ENCODE measurements at places on chromosomes 3 and 15. TPM values are rescaled to one million over a fixed set of nuclear protein-coding genes. Genes with fewer than 3 reads are reported as not detected.

TMEM212 gene
- not detected for total RNA-seq

MESP2 gene
- not detected for total RNA-seq

A4GNT gene
- total RNA-seq = 5.4 TPM

TRANK1 gene
- total RNA-seq = 5.3 TPM

SAXO2 gene
- not detected for total RNA-seq

EHD4 gene
- total RNA-seq = 20.4 TPM

EPHA3 gene
- total RNA-seq = 5.5 TPM

KNG1 gene
- not detected for total RNA-seq

GADL1 gene
- total RNA-seq = not detected

LYZL4 gene
- not detected for total RNA-seq

DNA sequence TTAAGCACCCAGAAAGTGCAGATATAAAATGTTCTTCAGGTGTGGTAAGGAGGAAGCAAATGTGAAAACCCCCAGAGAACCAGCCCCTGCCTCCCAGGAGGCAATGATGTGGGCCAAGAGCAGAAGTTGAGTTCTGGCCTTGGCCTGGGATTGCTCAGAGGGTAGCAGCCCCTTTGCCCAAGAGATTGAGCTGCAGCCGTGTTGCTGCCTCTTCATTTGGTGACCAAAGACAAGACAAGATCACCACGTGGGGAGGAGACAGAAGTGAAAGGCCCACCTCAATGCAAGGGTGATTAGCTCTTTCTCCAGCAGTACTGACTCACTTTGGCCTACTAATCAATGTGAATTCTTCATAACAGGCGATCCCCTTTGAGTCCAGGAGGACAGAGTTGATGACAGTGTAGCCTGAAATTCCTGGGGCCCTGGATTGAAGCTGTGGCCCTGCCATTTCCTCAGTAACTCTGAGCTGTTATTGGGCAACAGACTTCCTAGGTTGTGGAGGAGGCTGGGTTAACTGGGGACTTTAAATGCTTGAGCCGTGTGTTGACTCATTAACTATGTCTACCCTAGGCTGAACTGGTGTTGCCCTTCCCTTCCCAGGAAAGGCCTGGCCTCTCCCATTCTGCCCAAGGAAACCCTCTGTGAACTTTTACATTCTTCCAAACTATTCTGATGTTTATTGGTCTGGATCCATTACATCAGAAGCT lies 86.5 kb downstream of the ST6GAL1 start:
- H3K27me3 ChIP-seq = no peaks in the 10 kb centered on the region
- H3K27ac ChIP-seq = no peak overlapping the region
- no peak overlapping the region for H3K4me3 ChIP-seq
- H3K36me3 ChIP-seq = no peaks in the 10 kb centered on the region

GRCh38 chr3:32699429-32699828 lies 14.4 kb downstream of the CNOT10 start:
- no peaks in the 10 kb centered on the region for H3K4me1 ChIP-seq
- H3K27me3 ChIP-seq = no peaks in the 10 kb centered on the region
- H3K4me3 ChIP-seq = no peak overlapping the region

DNA sequence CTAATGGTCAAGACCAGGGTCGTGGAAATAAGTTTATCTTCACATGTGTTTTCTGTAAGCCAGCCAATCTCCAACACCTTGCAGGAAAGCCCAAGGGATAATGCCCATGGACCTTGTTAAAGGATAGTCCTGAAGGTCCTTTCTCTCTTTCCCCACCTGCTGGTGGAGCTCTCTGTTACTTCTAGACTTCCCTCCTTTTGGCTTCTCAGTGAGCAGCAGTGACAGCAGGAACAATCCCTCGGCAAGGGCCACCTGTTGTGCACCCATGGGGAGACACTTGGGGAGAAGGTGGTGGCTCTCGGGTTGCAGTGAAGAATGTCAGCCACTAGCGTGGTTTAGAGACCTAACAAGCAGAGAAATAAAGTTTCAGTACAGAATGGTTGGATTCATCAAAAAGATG lies 84.0 kb upstream of the OSBPL11 start:
- no peaks in the 10 kb centered on the region for H3K36me3 ChIP-seq
- H3K4me1 ChIP-seq = no peaks in the 10 kb centered on the region
- no peak overlapping the region for H3K27ac ChIP-seq
- no peak for DNase-seq
- H3K27me3 ChIP-seq = no peaks in the 10 kb centered on the region

- DNase-seq = peak; percentile 48
- H3K36me3 ChIP-seq = no peaks in the 10 kb centered on the region
- H3K4me1 ChIP-seq = peaks cover 31% of the 10 kb centered on the region
- peaks cover 32% of the 10 kb centered on the region for H3K27me3 ChIP-seq
Measured at GRCh38 chr15:26888761-26889160, 21.9 kb downstream of the GABRA5 start.

- H3K27ac ChIP-seq = no peak overlapping the region
- no peak for DNase-seq
- H3K4me3 ChIP-seq = no peak overlapping the region
- no peaks in the 10 kb centered on the region for H3K27me3 ChIP-seq
Measured at GRCh38 chr3:46209746-46210470, 1.8 kb upstream of the CCR1 start.

- no peak overlapping the region for H3K4me3 ChIP-seq
- no peaks in the 10 kb centered on the region for H3K36me3 ChIP-seq
- no peak overlapping the region for H3K27ac ChIP-seq
- peaks cover 5% of the 10 kb centered on the region for H3K4me1 ChIP-seq
Measured at GRCh38 chr15:82298520-82298919, 35.9 kb downstream of the SAXO2 start.

GRCh38 chr15:67914537-67915460 lies 75.0 kb upstream of the RNU6-1 start:
- DNase-seq = peak; percentile 89
- H3K27ac ChIP-seq = peak overlapping the region; percentile 71
- H3K27me3 ChIP-seq = no peaks in the 10 kb centered on the region
- no peaks in the 10 kb centered on the region for H3K36me3 ChIP-seq
- H3K4me1 ChIP-seq = peaks cover 73% of the 10 kb centered on the region

GRCh38 chr3:186965141-186965879 lies 35.0 kb downstream of the ST6GAL1 start:
- DNase-seq = peak; percentile 29
- peak overlapping the region; percentile 29 for H3K27ac ChIP-seq
- H3K27me3 ChIP-seq = no peaks in the 10 kb centered on the region
- no peaks in the 10 kb centered on the region for H3K4me1 ChIP-seq
- H3K36me3 ChIP-seq = peaks cover 14% of the 10 kb centered on the region

- peak overlapping the region; percentile 95 for H3K27ac ChIP-seq
- DNase-seq = peak; percentile 47
- no peaks in the 10 kb centered on the region for H3K27me3 ChIP-seq
- H3K36me3 ChIP-seq = no peaks in the 10 kb centered on the region
- peaks cover 12% of the 10 kb centered on the region for H3K4me1 ChIP-seq
Measured at GRCh38 chr3:44339181-44340057, 853 bp downstream of the TCAIM start.

DNA sequence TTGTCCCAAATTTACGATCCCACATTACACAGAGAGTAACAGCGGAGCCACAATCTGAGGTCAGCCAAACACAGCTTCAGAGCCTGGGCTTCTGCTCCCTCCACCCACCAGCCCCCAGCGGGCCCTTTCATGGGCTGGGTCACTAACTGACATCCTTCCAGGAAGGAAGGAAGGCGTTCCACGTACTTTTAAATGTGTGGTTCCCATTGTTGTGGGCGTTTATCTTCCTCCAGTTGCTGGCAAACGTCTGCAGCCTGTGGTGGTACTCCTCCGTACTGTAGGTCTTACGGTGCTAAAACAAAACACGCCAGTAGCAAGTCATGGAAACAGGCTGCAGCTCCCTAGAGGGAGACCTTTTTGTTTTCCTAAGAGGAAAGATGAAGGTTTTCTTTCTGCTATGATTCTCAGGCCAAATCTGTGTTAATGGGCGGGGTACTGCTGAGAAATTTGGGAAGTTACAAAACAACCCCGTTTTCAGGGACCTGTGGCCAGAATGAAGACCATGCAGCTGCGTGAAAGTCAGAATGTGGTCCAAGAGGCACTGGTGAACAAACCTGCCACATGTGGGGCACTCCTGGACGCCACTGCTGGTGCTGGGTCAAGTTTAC lies 7.6 kb downstream of the CTSH start:
- peaks cover 10% of the 10 kb centered on the region for H3K4me1 ChIP-seq
- H3K27me3 ChIP-seq = no peaks in the 10 kb centered on the region
- H3K36me3 ChIP-seq = peaks cover 51% of the 10 kb centered on the region

GRCh38 chr3:129077222-129077621 lies 16.6 kb downstream of the GP9 start:
- H3K4me3 ChIP-seq = no peak overlapping the region
- H3K36me3 ChIP-seq = no peaks in the 10 kb centered on the region
- H3K27me3 ChIP-seq = no peaks in the 10 kb centered on the region
- H3K4me1 ChIP-seq = peaks cover 14% of the 10 kb centered on the region
- peak overlapping the region; percentile 54 for H3K27ac ChIP-seq
- no peak for DNase-seq

DNA sequence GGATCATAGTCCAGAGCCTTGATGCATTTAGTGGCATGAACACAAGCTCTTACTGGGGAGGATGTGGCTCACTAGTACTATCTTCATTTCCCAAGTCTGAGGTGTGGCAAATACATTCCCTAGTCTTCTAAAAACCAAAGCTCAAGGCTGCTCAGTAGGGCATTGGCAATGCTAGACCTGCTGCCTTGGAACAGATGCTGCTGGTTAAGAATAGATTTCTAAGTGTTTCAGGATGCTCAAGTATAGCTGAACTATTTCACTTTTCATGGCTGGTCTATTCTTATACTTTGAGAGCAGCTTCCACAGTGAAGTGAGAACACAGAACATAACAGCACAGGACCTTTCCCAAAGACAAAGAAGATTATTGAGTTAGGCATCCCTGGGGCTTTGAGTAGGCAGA lies 178.8 kb downstream of the CHST2 start:
- DNase-seq = no peak
- no peak overlapping the region for H3K4me3 ChIP-seq
- no peaks in the 10 kb centered on the region for H3K36me3 ChIP-seq
- no peaks in the 10 kb centered on the region for H3K4me1 ChIP-seq
- H3K27me3 ChIP-seq = no peaks in the 10 kb centered on the region
- H3K27ac ChIP-seq = no peak overlapping the region

DNA sequence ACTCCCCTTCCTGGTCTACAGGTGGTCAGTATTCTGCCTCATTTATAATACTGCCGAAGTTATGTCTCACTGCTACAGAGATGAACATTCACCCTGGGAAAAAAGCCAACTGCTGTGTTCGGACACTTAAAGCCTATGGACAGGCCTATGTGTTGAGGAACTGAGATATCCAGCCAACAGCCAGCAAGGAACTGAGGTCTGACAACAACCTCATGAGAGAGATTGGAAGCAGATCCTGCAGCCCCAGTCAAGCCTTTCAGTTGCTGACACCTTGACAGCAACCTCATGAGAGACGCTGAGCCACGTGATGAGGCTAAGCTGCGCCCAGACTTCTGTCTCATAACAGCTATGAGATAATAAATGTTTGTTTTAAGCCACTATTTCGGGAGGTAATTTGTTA lies 18.2 kb upstream of the FHIT start:
- DNase-seq = no peak
- no peaks in the 10 kb centered on the region for H3K36me3 ChIP-seq
- H3K4me3 ChIP-seq = no peak overlapping the region
- H3K27ac ChIP-seq = no peak overlapping the region
- no peaks in the 10 kb centered on the region for H3K4me1 ChIP-seq
- H3K27me3 ChIP-seq = no peaks in the 10 kb centered on the region

- H3K4me1 ChIP-seq = no peaks in the 10 kb centered on the region
- DNase-seq = no peak
- no peak overlapping the region for H3K27ac ChIP-seq
- H3K36me3 ChIP-seq = no peaks in the 10 kb centered on the region
- H3K27me3 ChIP-seq = no peaks in the 10 kb centered on the region
Measured at GRCh38 chr15:38650936-38651327, 86.3 kb upstream of the RASGRP1 start.

GRCh38 chr3:29334706-29335105 lies 53.8 kb downstream of the RBMS3 start:
- no peaks in the 10 kb centered on the region for H3K36me3 ChIP-seq
- peak; percentile 27 for DNase-seq
- peaks cover 9% of the 10 kb centered on the region for H3K4me1 ChIP-seq

- H3K27ac ChIP-seq = no peak overlapping the region
- no peaks in the 10 kb centered on the region for H3K36me3 ChIP-seq
- no peaks in the 10 kb centered on the region for H3K4me1 ChIP-seq
- H3K27me3 ChIP-seq = no peaks in the 10 kb centered on the region
- H3K4me3 ChIP-seq = no peak overlapping the region
Measured at GRCh38 chr3:189312866-189313265, 141.1 kb downstream of the TPRG1 start.

- no peak overlapping the region for H3K27ac ChIP-seq
- no peaks in the 10 kb centered on the region for H3K4me1 ChIP-seq
- no peak overlapping the region for H3K4me3 ChIP-seq
Measured at GRCh38 chr3:69445498-69445897, 59.6 kb upstream of the FRMD4B start.

DNA sequence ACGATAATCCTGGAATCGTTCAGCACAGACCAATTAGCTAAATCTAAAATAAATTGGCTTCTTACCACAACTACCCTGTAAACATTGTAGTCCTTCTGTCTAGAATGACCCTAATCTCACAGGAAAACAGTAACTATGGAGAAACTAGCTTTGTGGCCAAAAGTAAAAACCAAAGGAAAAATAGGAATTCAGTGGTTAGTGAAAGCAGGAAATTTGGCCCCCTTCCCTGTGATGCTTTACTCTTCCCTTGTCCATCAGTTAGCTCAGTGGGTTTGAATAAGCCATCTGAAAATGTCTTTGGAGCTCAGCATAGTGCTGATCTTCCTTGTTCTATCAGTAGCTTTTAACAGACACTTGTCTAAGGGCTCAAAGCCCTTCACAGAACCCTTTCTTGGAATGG lies 1.6 kb downstream of the NMD3 start:
- DNase-seq = no peak
- peak overlapping the region; percentile 76 for H3K4me3 ChIP-seq
- peaks cover 49% of the 10 kb centered on the region for H3K4me1 ChIP-seq
- no peaks in the 10 kb centered on the region for H3K27me3 ChIP-seq

GRCh38 chr3:42819351-42819965 lies 10.2 kb downstream of the ACKR2 start:
- H3K27ac ChIP-seq = peak overlapping the region; percentile 60
- peaks cover 9% of the 10 kb centered on the region for H3K4me1 ChIP-seq
- peak; percentile 56 for DNase-seq
- no peaks in the 10 kb centered on the region for H3K36me3 ChIP-seq

DNA sequence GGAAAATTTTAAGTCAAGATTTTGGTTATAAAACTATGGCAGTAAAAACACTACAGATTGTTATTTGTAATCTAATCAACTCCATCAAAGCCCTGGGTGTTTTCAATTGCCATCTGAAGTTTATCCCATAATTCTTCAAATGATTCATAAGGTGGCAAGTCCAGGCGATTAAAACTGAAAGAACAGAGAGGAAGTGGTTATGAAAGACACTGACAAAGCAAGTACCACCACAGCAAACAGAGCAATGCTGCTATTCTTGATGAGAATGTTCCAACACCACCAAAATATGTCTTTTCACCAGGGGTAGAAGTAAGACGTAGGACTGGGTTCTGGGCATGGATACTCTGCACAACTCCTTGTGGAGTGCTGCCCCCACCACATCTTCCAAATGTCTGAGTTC lies 86.9 kb upstream of the PRTG start:
- DNase-seq = no peak
- no peaks in the 10 kb centered on the region for H3K27me3 ChIP-seq
- H3K4me1 ChIP-seq = no peaks in the 10 kb centered on the region
- H3K27ac ChIP-seq = no peak overlapping the region
- no peak overlapping the region for H3K4me3 ChIP-seq

GRCh38 chr3:53493963-53494791 lies at the start of gene CACNA1D:
CACNA1D (plus strand) TSS chr3:53494611; CDS start chr3:53495167, 556 bp downstream.
- peak within 1 kb of the TSS; percentile 58 for H3K27ac ChIP-seq
- H3K27me3 ChIP-seq = peaks cover 24% of the 10 kb centered on the region
- H3K36me3 ChIP-seq = no peaks in the 10 kb centered on the region
